ENCODE measurements at places on chromosomes 12 and 14. TPM values are rescaled to one million over a fixed set of nuclear protein-coding genes. Genes with fewer than 3 reads are reported as not detected.

GRCh38 chr12:116881877-116882507, 751 bp upstream of the HRK start:
- DNase-seq: peak; percentile 18

DNA sequence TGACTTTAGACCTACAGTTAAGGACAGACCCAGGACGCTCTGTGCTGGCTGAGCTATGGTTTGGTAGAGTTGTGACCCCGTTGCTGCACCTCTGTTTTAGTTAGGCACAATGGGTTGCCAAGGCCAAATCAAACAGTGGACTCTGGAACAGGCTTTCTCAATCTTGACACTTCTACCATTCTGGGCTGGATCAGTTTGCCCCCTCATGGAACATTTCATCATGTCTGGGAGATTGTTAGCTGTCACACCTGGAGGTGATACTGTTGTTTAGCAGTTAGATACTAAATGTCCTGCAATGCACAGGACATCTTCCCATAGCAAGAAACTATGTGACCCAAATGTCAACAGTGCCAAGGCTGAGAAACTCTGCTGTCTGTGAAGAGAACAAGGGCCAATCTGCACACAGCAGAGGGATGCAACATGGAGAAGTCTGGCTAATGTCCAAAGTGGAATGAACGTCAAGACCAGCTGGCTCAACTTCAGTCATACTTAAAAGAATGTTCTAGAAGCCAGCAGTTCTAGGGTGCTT, 65.6 kb upstream of the DICER1 start:
- DNase-seq: no peak

DNA sequence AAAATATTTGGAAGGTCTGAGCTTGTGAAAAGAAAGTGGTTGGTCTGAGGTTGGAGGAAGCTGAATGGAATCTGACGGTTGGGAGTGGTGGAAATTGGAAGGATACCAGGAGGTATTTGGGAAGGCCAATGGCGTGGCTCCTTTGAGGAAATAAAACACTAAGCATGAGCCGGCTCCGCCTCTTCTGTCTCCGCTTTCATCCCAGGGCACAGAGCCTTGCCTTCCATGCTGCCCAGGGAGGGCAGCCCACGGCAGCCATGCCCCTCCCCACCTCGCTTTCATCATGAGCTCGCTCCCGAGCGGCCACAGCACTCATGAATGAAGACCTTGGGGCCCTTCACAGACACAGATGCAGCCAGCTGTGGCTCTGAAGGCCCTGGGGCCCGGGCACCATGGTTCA, 36.2 kb downstream of the HSP90AA1 start:
- no peak for DNase-seq

DNA sequence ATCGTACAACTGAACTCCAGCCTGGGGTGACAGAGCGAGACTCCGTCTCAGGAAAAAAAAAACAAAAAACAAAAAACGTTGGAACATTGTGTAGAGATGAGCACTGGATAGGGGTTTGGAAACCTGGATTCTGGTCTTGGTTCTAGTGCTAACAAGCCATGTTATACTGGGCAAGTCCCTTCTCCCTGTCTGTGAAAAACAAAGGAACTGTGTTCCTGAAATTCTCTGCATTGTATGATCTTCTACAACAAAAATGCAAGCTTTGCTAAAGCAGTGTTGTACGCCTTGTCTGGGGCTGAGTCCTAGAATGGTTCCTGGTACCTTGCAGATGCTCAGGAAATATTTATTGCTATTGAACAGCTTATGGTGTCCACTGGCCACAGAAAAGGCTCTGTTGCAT, 13.4 kb downstream of the GPRC5D start:
- no peak for DNase-seq

DDN gene
- 27.0 TPM for polyA plus RNA-seq

- DNase-seq: no peak
Observed at GRCh38 chr12:29216266-29216665, 67.2 kb downstream of the FAR2 start.

DNA sequence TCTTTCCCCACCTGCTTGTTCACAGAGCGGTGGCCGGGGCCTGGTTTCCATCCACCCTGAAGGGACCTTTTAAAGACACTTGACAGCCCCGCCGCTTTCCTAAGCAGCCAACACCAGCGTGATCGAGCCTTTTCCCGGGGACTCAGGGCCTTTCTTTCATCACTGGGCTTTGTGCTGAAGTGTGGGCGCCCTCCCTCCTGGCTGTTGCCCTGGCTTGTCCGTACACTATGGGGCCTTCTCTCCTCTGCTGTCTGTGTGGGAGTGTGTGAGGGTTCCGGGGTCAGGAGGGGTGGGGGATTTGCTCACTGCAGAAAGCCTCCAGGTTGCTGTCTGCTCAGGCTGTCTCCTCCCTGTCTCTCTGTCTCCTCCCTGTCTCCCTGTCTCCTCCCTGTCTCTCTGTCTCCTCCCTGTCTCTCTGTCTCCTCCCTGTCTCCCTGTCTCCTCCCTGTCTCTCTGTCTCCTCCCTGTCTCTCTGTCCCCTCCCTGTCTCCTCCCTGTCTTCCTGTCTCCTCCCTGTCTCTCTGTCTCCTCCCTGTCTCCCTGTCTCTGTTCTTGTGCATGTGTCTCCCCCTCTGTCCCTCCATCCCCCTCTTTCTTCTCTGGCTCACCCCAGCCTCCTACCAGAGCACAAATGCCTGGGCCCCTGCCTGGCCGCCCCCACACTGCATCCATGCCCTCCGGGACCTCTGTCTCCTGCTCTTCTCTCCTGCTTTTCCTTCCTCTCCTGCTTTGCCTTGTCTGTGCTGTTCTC, 64.7 kb downstream of the CCDC92 start:
- peak; percentile 75 for DNase-seq

GPX2 gene
- 60.0 TPM for polyA plus RNA-seq

TCP11L2 gene
- polyA plus RNA-seq: 2.3 TPM

LPAR5 gene
- polyA plus RNA-seq: 0.97 TPM

TPPP2 gene
- 1.3 TPM for polyA plus RNA-seq

GRCh38 chr12:109783965-109784244, 49.3 kb downstream of the TRPV4 start:
- DNase-seq: no peak

MIP gene
- not detected for polyA plus RNA-seq
